Aorta (tissue), 5 donors: ENCODE measurements at places on chromosomes 4 and X. TPM values are rescaled to one million over a fixed set of nuclear protein-coding genes. Genes with fewer than 3 reads are reported as not detected.

GRCh38 chr4:22720091-22720490 is 27.4 kb downstream of the GBA3 start:
- DNase-seq: no peak

DNA sequence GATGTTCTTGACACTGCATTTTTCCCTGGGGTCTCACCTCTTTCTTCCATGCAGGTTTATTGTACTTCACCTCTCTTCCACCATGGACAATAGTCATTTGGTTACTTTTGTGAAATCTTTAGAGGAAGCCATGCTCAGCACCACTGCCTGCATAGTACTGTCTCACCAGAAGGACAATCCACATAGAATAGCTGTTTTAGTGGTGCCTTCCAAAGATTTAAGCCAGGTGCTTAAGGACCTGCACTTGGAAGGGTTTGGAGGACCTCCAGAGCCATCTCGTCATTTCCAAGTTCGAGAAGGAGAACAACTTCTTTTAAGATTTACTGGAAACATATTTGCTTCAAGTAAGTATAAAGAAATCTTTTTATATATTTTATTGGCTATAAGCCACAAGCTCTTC is 26.7 kb downstream of the DTHD1 start:
- DNase-seq: no peak

DNA sequence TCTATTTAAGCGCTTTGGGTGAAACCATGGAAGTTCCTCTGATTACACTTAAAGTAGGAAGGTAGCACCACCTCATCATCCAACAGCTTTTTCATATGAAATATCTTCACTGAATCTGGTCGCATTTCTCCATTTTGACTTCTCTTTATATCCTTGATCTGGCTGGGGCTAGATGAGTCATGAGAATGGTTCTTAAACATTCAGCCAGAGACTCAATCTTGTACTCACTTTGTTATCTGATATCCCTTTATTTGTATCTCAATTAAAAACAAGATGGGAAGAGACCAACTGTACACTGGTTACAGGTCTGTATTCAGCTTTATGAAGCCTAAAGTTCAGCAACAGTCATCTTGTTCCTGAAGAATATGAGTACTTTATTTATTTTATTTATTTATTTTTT is 84.9 kb downstream of the CBLL2 start:
- DNase-seq: no peak

DNA sequence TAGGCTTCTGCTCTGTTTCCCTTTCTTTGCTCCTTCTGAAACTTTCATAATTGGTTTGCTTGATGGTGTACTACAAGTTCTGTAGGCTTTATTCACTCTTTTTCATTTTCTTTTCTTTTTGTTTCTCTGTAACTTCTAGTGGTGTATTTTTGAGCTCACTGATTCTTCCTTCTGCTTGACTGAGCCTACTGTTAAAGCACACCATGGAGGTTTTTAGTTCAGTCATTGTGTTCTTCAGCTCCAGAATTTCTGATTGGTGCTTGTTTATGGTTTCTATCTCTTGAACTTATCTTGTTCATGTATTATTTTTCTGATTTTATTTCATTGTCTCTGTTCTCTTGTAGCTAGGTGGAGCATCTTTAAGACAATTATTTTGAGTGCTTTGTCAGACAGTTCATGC is 33.4 kb upstream of the C4orf54 start:
- DNase-seq: no peak

DNA sequence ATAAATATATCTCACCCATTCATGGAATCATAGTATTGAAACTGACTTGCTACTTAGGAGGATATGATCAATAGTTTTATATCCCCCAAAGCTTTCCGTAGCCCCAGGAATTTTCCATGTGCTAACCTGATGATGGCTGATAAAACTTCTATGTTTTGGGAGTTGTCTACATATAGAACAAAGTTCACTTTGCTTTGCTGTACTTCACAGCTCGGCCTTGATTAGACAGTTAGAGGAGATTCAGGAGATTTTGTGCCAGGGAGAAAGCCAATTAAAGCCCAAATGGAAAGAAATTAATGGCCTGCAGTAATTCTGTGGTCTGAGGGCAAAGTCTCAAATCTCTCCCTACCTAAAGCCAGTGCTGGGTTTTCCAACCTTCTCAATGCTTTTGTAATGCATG is 114.9 kb upstream of the SLC34A2 start:
- DNase-seq: no peak

Gene DCUN1D4
- total RNA-seq: 87.8 TPM

Gene TASL
- 4.4 TPM for total RNA-seq

Gene CLCN4
- 3.8 TPM for total RNA-seq

Gene KCTD8
- total RNA-seq: 0.75 TPM

DNA sequence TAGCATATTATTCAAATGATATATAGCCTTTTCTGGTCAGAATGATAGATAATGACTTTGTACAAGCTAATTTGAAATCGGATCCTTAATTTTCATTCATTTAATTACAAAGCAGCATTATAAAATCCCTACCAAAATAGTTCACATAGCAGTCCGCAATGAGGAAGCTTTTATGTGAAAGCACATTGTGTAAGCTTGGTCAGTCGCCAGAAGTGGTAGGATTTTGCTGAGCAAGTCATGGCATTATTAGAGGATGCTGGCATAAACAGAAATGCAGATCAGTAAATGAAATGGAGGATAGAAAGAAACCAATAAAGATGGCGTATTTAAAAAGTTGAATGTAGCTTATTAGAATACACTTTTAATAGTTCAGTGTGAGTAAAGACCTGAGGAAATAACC is 93.2 kb upstream of the DIAPH2 start:
- DNase-seq: no peak

DNA sequence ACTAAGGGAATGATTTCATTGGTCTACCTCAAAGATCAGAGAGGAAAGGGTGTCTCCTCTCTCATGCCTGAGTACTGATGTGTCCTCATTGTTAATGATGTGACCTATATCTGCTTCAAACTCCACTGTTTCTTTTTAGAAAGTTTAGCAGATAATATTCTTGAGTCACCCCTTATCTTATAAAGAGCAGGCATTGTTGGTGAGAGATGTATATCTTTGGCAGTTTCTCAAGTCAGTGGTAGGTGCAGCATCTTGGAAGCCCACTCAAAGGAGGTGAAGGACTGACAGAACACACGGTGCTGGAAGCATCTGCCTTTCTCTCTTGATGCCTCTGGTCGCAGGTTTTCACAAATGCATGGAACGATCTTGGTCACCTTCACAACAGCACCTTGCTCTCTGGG is 71.2 kb downstream of the ZNF518B start:
- DNase-seq: no peak

DNA sequence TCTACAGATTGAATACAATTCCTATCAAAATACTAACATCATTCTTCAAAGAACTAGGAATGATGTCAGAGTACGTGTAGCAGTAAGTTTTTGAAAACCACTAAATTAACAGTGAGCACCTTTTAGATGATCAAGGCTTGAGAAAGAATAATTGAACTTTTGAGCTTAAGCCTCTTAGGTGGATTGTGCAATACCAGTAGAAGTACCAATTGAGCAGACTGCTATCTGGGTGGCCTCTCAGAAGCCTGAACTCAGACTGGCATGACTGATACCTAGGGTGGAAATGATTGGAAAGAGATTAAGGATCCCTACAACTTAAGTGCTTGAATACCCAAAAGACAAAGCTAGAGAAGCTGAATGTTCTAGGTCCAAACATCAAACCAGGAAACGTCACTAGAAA is 200.3 kb upstream of the GALNTL6 start:
- DNase-seq: no peak

GRCh38 chr4:68337522-68337921 is 12.4 kb downstream of the YTHDC1 start:
- DNase-seq: no peak

DNA sequence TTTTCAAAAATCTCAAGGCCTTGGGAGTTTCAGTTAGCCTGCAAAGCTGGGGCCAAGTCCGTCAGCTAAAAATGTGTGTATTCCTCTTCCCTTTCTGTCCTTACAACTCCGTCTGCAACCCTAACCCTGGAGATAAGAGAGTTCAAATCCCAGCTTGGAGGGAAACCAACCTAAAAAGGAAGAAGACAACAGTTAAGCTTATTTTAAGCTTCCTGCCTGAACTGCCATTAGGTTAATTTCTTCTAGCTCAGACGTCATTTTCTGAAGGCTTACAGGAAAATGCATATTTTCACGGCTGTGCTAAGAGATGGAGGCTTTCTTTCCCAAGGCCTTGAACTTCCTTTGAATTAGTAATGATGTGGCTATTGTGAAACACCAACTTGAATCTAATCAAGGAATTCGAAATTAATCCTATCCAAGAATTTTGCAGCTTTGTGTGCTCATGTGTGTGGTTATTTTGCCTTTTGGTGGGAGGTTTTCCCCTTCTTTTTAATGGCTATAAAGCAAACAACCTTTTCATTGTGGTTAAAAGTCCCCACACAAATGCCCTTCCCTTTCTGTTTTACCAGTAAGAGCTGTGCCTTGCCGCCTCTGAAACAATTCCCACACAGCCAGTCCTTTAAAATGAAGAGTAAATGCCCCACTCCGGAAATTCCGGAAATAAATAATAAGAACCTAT is 103.5 kb downstream of the IRF2 start:
- no peak for DNase-seq

Gene MYOZ2
- 9.4 TPM for total RNA-seq

DNA sequence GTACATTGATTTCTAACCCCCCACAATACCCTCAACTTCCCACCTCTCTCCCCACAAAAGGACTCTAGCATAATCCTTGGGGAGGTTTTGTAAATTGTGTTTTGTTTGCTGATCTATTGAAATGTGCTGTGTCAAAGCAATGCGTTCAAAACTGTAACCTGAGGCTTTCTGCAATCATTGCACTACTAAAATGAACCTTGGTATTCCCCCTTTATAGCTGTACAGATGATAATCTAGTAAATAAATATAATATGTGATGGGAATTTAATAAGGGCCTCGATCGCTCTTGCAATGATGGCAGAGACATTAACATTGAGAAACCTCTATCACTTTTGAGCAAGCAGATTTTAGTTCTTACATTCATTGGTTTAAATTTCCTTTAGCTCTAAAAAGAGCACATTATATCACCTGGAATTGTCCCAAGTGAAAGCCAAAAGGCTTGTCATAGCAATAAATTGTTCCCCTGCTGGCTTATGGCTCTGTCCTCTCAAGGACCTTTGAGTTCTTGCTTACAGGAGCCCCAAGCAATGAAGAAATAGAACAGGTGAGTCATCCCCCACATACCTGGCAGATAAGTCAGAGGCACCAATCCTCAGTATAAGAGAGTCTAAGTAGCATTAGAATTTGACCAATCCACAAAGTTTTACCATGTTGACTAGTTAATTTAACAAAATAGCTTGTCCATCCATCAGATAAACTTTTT is 18.4 kb upstream of the ACE2 start:
- no peak for DNase-seq

DNA sequence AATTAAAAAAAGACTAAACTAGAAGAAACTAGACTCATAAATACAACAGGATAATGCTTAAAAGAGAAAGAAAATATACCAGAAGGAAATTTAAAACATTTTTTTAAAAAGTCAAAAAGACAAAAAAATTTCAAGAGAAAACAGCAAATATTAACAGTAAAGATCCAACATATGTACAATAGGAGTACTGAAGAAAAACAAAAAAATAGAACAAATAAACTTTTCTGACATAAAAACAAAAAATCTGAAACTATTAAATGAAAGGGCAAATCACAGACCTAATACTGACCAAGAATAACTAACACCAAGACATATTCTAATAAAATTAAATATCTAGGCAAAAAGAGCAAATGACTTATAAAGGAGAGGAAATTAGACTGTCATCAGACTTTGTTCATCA is 11.5 kb downstream of the DNAJB14 start:
- no peak for DNase-seq

DNA sequence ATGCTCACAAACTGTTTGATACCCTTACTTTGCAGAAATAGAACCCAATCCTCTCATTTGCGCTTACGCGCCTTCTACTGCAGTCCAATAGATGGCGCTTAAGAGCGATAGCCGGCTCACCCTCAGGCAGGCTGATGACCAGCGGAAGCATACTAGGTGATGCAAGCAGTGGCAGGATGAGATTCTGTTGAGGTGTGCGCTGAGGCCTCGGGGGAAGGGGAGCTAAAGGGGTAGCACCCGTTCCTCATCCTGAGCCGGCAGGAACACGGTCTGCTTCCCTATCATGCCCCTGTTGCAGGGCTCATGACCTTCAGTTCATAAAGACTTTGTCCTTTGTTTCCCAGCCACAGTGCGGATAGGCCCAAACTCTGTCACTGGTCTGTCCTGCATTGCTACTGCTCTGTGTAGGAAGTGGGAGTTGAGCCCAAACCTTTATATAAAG is 628.9 kb downstream of the TLL1 start:
- DNase-seq: no peak

Gene UCP1
- total RNA-seq: not detected

Gene RPGR
- 21.8 TPM for total RNA-seq

Gene FAT4
- total RNA-seq: 40.5 TPM

DNA sequence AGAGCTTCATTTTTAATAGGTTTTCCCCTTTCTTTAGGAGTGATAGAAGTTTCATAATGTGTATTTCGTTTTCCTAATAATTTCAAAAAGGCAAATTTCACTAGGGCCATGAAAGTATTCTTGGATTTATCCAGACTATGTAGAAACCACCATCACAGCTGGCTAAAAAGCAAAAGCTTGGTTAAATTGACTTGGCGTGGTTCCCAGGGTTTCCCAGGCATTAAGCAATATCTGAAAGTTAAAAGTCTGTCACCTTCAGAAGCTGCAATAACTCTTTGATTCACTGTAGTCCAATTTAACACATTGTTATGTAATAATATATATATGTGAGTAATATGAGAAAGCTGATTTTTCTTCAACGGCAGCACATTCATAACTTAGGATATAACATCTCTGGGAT is 38.3 kb downstream of the NDNF start:
- DNase-seq: no peak

GRCh38 chrX:138411048-138411447 is 300.5 kb downstream of the FGF13 start:
- no peak for DNase-seq

DNA sequence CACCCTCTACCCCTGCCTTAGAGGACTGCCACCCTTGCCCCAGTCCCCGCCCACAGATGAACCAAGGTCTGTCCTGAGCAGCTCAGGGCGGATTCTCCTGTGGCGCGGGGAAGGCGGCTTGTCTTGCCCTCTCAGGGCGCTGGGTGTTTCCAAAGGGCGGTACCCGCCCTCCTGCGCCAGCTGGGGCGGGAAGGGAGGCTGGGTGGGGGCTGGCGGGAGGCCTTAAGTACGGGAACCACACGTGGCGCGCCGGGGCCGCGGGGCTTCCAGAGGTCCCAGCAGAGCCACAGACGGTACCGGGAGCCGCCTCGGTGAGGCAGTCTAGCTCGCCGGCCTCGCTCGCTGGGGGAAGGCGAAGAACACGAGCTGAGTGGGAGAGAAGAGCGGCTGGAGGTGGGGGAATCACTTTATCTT is 361.1 kb downstream of the MID1IP1 start:
- DNase-seq: no peak

Gene PAGE2B
- total RNA-seq: not detected

Gene CHRDL1
- 38.6 TPM for total RNA-seq

GRCh38 chr4:74474345-74475090 is 29.6 kb downstream of the AREG start:
- DNase-seq: no peak

GRCh38 chr4:89894649-89895550 is at the start of gene MMRN1:
Gene MMRN1, plus strand, starts transcription at chr4:89894854. Its CDS starts 118 bp downstream, at chr4:89894972.
- DNase-seq: no peak

Gene TRO
- total RNA-seq: 21.2 TPM

Gene FABP2
- total RNA-seq: not detected

Gene BTC
- total RNA-seq: 9.4 TPM
